Activated CD4-positive, alpha-beta T cell treated with anti-CD3 and anti-CD28 coated beads, Interleukin-2, amount 50 U/mL, for 48 hours (primary cell): ENCODE measurements at places on chromosomes 2 and 18.

DNA sequence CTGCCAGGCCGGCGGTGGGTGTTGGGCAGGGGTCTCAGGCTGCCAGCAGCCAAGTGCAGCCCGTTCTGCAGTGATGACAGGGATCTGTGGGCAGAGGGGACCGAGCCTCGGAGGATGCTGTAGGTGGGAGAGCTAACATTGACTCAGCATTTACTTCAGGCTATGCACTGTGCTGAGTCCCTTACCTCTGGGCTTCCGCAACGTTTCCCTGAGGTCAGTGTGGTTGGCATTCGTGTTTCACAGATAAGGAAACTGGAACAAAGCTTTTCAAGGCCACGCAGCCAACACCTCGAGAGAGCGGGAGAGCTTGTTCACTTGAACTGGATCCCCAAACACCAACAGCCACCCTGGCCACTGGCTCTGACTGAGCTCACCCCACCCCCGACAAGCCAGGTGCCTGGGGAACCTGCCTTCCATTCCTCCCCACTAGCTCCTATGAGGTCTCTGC is 839 bp upstream of the GPR148 start:
- peak; percentile 29 for DNase-seq

DNA sequence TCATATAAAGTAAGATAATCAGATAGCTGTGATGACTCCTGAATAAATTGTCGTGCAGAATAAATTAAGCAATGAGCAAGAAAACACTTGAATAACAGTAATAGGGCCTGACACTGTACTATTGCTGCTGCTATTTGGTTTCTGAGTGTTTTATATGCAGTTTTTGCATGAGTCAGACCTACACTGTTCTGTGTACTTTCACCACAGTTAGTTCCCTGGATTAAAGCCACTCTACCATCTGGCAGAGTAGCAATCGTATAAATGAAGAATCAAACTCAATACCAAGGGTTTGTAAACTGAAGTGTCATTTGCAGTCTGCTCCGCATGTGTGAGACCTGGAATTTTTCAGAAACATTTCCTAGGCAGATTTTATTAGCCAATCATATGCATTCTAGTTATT is 398.6 kb upstream of the CDH7 start:
- no peak for DNase-seq

- DNase-seq, result no peak
Measured at GRCh38 chr2:2640371-2640770, 309.3 kb upstream of the MYT1L start.

DNA sequence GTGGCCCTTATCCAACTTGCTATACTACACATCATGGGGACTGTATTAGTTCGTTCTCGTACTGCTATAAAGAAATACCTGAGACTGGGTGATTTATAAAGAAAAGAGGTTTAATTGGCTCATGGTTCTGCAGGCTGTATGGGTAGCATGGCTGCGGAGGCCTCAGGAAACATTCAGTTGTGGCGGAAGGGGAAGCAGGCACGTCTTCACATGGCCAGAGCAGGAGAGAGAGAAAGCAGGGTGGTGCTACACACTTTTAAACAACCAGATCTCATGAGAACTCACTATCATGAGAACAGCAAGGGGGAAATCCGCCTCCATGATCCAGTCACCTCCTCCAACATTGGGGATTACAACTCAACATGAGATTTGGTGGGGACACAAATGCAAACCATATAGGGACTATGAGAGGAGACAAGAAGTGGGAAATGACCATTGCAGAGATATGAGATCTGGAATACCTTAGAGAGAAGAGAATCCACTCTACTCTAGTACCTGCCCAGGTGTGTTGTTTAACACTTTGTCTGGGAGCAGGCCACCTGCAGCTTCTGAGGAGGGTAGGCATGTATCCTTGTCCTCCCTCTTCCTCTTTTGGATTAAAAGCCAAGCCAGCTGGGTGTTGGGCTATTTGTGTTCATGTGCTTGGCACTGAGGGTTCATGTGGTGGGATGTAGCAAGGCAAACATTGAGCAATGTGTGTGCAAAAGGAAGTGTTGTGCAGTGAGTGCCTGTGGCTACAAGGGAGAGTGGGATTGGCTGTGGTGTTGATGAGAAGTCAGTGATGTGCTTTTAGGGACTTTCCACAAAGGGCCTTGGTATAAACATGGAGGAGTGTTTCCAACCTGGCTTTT is 22.8 kb downstream of the TTLL4 start:
- peak; percentile 32 for DNase-seq

DNA sequence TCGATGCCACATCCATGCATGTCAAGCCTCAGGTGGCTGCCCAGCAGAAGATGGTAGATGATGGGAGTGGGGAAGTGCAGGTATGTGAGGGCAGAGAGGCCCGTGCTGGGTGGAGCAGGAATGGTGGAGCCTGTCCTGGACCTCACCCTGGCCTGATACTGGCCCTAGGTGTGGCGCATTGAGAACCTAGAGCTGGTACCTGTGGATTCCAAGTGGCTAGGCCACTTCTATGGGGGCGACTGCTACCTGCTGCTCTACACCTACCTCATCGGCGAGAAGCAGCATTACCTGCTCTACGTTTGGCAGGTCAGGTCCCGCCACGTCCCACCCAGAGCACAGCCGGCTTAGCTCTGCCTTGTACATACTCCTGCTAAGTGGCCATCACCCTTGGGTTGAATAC is 13.0 kb downstream of the VIL1 start:
- no peak for DNase-seq
